ENCODE measurements at places on chromosomes 7 and 10. TPM values are rescaled to one million over a fixed set of nuclear protein-coding genes. Genes with fewer than 3 reads are reported as not detected.

- peak overlapping the region; percentile 44 for H3K4me3 ChIP-seq
- H3K4me1 ChIP-seq = peaks cover 7% of the 10 kb centered on the region
- H3K27ac ChIP-seq = no peak overlapping the region
- H3K36me3 ChIP-seq = peaks cover 18% of the 10 kb centered on the region
- H3K27me3 ChIP-seq = peaks cover 7% of the 10 kb centered on the region
These were observed 991 bp downstream of the SEMA4G start for GRCh38 chr10:100970076-100970913.

ZNF862 gene
- total RNA-seq = 39.8 TPM

DNA sequence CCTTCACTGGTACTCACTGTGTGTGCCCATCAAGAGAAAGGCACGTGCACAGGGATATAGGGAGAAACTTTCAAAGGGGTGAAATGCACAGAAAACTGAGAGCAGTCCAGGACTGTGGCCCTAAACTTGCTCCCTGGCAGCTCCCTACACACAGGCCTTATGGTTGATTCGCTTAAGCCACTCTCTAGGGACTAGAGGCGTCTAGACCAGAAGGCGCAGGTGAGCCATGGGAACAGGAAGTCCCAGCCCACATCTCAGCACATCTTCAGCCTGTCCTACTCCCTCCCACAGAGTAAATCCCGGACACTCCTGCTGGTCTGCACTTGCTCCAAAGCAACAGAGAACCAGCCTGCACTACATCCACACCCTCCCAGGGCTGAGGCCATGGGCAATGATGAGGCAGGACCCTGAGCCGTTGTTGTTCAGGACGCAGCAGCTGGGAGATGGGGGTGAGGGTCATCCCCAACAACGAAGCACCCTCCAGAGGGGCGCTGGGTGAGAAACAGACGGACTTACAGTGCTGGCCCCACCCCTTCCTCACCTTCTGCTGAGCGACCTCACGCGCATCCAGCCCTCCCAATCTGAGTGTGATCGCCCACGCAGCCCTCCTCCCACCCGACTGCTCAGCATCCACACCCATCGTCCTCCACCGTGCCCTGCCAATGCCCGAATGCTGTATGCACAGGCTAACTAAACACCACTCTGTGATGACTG, 109.3 kb downstream of the TNS3 start:
- peaks cover 25% of the 10 kb centered on the region for H3K36me3 ChIP-seq
- H3K27ac ChIP-seq = peak overlapping the region; percentile 2
- H3K4me3 ChIP-seq = no peak overlapping the region
- H3K27me3 ChIP-seq = no peaks in the 10 kb centered on the region
- no peak for DNase-seq
- peaks cover 36% of the 10 kb centered on the region for H3K4me1 ChIP-seq

RAPGEF5 gene
- total RNA-seq = 247 TPM

DNA sequence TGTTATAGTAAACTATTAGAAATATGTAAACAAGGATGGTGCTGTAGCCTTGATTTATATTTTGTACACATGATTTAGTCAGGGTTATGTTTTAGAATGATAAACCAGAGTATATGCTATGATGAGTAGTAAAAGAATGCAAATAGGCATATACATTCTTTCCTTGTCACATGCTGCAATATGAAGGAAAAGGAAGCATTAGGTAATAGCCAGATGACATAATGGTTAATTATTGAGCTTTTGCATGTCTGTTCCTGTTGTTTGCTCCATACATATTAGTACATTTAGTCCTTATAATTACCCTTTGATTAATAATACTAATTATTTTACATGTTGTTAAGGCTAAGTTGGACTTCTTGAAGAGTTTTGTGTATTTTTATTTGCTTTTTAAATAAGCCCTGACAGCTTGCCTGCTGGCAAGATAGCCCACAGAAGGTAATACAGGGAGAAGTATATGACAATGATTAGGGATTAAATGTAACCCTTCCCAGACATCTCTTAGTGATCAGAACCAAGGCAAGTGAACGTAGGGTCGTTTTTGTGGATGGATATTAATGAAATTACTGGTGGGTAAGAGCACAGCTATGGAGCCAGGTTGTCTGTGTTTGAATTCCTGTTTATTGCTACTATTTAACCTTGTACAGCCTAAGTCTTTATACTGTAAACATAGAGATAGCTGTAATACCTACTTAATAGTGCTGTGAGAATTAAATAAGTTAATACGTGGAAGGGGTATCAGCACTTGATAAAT, 68.4 kb downstream of the PHTF2 start:
- no peak overlapping the region for H3K4me3 ChIP-seq
- DNase-seq = no peak
- no peak overlapping the region for H3K27ac ChIP-seq
- no peaks in the 10 kb centered on the region for H3K27me3 ChIP-seq
- peaks cover 10% of the 10 kb centered on the region for H3K4me1 ChIP-seq

ZNF239 gene
- 1.8 TPM for total RNA-seq

DNA sequence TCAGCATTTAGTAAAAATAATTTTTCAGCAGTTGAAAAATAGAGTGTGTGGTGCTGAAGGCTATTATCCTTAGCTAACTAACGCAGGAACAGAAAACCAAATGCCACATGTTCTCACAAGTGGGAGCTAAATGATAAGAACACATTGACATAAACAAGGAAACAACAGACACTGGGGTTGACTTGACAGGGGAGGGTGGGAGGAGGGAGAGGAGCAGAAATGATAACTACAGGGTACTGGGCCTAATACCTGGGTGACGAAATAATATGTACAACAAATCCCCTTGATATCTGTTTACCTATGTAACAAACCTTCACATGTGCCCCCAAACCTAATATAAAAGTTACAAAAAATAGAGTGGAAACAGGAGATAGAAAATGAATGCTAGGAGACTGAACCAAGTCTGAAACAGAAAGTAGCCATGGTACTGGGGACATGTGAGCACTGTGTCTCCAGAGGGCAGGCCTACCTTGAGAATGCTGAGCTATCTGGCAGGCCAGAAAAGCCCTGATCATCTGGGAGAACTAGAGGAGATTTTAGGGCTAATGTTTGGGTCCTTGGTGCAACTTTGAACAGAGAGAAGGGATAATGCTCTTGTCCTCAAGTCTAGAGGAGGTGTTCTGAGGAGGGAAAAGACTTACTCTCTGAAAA, 4.7 kb upstream of the EFCAB10 start:
- H3K27me3 ChIP-seq = peaks cover 7% of the 10 kb centered on the region
- H3K4me1 ChIP-seq = peaks cover 8% of the 10 kb centered on the region
- DNase-seq = no peak
- no peak overlapping the region for H3K4me3 ChIP-seq

DNA sequence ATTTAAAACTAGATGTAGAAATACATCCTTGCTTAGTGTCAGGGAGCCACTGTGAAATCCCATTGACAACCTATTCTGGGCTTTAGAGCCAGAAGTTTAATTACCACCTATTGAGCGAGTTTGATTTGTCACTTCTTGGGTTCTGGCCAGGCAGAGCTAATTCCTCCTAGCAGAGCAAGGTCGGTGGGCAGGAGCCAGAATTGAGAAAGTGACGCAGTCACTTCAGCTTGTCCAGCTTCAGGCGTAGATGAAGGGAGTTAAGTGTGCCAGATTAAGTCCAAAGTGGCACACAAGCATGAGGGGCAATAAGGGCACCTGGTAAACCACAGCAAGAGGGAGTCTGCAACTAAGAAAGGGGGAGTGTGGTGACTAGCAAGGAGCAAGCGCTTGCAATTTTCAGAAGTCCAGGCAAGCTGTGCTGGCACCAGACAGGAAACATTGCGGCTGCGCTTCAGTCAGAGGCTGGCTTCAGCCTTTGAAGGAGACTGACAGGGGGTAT, 119.4 kb downstream of the ST7 start:
- H3K4me3 ChIP-seq = peak overlapping the region; percentile 2
- H3K36me3 ChIP-seq = no peaks in the 10 kb centered on the region
- H3K4me1 ChIP-seq = peaks cover 7% of the 10 kb centered on the region
- no peak for DNase-seq
- peak overlapping the region; percentile 54 for H3K27ac ChIP-seq

- H3K4me3 ChIP-seq = no peak overlapping the region
- H3K27me3 ChIP-seq = no peaks in the 10 kb centered on the region
- H3K27ac ChIP-seq = no peak overlapping the region
- H3K4me1 ChIP-seq = peaks cover 30% of the 10 kb centered on the region
- no peaks in the 10 kb centered on the region for H3K36me3 ChIP-seq
- no peak for DNase-seq
These were observed 2.4 kb upstream of the CNOT4 start for GRCh38 chr7:135512135-135512887.

GRCh38 chr10:28403090-28403489, 100.2 kb upstream of the MPP7 start:
- peaks cover 22% of the 10 kb centered on the region for H3K4me1 ChIP-seq
- DNase-seq = no peak

GRCh38 chr10:17286562-17287550, 58.8 kb downstream of the VIM start:
- no peak for DNase-seq
- H3K27ac ChIP-seq = no peak overlapping the region
- H3K4me1 ChIP-seq = no peaks in the 10 kb centered on the region

BTRC gene
- total RNA-seq = 23.1 TPM

GRCh38 chr7:31094271-31094670, 42.2 kb downstream of the ADCYAP1R1 start:
- no peaks in the 10 kb centered on the region for H3K4me1 ChIP-seq
- peak; percentile 33 for DNase-seq
- H3K27ac ChIP-seq = no peak overlapping the region
- no peaks in the 10 kb centered on the region for H3K36me3 ChIP-seq
- no peaks in the 10 kb centered on the region for H3K27me3 ChIP-seq

- peaks cover 5% of the 10 kb centered on the region for H3K36me3 ChIP-seq
- DNase-seq = no peak
- peak overlapping the region; percentile 94 for H3K27ac ChIP-seq
- H3K4me1 ChIP-seq = peaks cover 79% of the 10 kb centered on the region
These were observed 45.6 kb downstream of the ALOX5 start for GRCh38 chr10:45419676-45420025.

GRCh38 chr7:27912751-27913150, 172.8 kb downstream of the TAX1BP1 start:
- H3K27me3 ChIP-seq = no peaks in the 10 kb centered on the region
- H3K36me3 ChIP-seq = no peaks in the 10 kb centered on the region
- peaks cover 1% of the 10 kb centered on the region for H3K4me1 ChIP-seq
- no peak overlapping the region for H3K4me3 ChIP-seq
- DNase-seq = no peak
- H3K27ac ChIP-seq = no peak overlapping the region

ATRNL1 gene
- 3.8 TPM for total RNA-seq

DNA sequence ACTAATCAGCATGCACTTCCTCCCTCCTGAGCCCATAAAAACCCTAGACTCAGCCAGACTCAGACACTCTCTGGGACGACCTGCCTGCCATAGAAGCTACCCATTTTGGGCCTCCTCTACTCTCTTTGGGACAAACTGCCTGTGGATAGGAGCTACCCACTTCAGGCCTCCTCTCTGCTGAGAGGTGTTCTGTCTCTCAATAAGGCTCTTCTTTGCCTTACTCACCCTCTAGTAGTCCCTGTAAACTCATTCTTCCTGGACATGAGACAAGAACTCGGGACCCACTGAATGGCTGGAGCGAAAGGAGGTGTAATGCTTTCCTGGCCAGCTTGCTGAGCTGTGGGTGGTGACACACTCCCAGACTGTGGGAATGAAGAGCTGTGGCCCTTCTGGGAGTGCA, 424.8 kb upstream of the FZD8 start:
- H3K27me3 ChIP-seq = no peaks in the 10 kb centered on the region
- no peak overlapping the region for H3K4me3 ChIP-seq
- H3K4me1 ChIP-seq = no peaks in the 10 kb centered on the region
- H3K27ac ChIP-seq = no peak overlapping the region
- no peak for DNase-seq

All from spleen (tissue), 13 donors.